HEK293T (cell line): ENCODE measurements at places on chromosomes 6 and 20.
A peak's percentile ranks its signal among the peaks of the same experiment; 100 is the strongest.

DNA sequence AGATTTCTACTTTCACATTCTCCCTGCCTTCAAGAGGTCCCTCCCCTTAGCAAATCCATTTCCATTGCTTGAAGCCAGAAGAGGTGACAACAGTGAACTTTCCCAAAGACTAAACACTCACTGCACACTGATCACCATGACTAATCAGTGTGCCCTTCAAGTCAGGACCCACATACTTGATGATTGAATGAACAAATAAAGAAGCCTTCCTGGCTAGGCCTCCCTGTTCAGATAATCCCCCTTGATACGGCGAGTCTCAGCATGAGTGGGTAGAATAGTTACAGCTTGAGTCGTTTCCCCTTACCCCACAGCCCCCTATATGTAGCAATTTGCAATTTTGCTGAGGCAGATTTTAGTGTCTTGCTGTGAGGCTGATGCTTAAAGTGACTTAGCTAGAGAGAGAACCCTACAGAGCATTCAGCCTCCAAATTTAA, 102.2 kb downstream of the UNC5CL start:
- DNase-seq = no peak

GRCh38 chr6:151068761-151069312, 170.9 kb upstream of the AKAP12 start:
- no peak for DNase-seq

GRCh38 chr20:37449276-37449675, 71.8 kb upstream of the NNAT start:
- no peak for DNase-seq

GRCh38 chr20:60255866-60256265, 297.6 kb downstream of the CDH26 start:
- no peak for DNase-seq

DNA sequence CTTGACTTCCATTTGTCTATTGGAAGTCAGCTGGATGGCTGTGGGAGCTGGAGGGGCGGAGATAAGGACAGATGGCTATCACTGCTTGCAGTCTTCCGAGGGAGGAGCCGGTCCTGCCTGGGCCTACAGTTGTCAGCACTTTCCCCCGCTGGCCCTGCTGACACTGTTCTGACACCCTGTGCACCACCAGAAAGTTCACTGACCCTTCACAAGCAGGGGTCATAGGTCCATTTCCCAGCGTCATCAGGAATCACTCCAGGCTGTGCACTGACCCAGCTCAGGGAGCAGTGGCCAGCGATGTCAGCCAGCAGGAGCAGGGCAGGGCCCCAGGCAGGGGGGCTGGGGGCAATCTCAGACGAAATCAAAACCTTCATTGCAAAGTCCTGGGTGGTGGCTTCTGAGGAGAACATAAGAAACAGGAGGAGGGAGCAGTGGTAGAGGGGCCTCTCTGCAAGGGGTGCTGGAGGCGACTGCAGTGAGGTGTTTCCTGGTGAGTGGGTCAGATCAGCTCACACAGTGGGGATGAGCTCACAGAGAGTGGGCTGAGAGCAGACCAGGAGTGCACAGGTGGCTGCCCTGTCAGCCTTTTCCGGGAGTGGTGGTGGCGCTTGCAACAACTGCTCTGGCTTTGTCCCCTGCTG, 26.5 kb upstream of the PLEKHG1 start:
- no peak for DNase-seq

GRCh38 chr6:146813554-146813953, 214.8 kb downstream of the ADGB start:
- no peak for DNase-seq

- DNase-seq = peak; percentile 22
Observed at GRCh38 chr6:27133281-27134227, 113.9 kb upstream of the PRSS16 start.

DNA sequence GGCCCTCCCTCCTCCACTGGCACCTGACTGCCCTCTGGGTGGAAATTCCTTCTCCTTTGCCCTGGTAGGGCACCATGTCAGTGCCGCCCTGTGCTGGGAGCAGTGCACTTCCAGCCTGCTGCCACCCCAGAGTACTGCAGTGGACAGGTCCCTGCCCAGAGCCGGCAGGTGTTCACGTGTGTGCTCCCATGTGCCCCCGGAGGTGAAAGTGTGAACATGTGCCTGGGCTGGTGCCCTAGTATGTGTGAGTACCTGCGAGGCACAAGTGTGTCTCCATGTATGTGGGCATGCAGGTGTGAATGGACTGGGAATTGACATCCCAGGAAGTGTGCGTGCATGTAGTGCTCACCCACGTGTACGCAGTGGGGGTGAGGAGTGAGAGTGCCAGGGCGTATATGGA, 29.4 kb downstream of the SDCBP2 start:
- DNase-seq = peak; percentile 46

GRCh38 chr6:29442719-29443118, 3.6 kb downstream of the OR10C1 start:
- no peak for DNase-seq

DNA sequence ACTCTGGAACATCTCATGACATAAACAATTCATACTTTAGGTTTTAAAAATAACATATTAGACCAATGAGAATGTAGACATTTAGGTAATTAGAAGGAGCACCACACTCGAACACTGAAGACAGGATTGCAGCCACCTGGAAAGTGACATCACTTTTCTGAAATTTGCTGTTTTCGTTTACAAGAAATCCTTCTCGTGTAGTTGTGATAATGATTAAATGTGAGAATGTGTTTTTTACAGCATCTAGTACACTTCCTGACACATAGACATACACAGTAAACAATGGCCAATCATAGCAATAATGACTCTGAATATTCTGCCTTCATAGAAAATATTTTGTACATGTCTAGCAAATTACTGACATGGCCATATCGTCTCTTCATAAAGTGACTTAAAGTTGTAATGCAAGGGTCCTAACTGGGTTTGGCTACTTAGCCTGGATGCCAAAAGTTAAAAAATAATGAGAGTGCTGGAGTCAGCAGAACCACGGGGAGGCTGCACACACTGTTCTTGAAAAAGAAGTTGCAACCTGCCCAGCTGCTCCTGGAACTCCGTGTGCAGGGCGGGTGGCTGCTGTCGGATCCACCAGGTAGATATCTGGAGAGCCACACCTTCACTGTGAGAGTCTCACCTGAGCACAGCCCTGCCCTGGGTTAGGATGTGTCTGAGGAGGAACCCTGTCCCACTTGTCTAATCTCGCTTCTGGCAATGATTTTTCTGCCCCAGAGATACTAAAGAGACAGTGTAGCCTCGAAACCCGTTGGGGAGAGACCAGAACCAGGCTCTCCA, 212.9 kb downstream of the QKI start:
- DNase-seq = no peak

- no peak for DNase-seq
Observed at GRCh38 chr20:50911716-50912115, 19.5 kb downstream of the ADNP start.

DNA sequence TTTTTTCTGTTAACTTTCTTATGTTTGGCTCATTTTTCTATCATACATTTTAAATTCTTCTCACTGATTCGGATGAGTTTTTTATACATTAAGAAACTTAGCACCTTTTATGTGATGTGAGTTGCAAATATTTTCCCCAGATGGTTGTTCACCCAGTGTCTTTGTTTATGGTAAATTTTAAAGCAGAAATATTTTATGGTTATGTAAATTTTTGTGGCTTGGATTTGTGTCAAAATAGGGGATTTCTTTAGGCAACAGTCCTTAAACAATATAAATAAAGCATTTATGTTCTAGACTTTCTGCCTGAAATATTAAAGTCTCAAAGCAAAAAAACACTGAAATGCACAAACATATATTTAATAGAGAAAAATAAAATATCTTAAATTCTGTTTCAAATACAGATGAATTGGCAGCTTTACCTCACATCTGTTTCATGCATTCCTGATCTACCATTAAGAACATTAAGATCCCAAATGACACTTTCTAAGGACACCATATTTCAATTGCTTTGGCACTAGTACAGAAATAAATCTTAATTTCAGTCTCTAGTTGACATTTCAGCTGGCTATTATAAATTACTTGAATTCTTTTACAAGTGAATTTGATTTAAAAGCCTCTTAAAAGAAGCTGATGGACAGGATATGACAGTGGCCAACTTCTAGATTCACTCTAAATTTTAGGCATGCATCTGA, 646.6 kb downstream of the HACE1 start:
- no peak for DNase-seq

GRCh38 chr6:113809826-113810225, 47.3 kb upstream of the MARCKS start:
- DNase-seq = no peak

DNA sequence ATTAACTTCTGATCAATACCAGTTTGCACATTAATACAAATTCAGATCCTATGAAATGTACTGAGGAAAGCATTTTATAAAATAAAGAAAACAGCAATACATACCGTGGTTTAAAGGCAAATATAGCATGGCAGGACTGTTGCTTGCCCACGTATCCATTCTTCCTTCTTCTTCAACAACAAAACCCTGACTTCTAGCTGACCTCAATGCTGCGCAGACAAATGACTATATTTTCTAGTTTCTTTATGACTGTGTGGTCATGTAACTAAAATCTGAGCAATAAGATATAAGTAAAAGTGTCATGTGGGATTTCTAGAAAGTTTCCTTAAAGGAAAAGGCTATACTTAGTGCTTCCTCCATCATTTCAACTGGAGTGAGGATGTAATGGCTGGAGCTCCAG, 85.0 kb downstream of the CDC40 start:
- no peak for DNase-seq

- DNase-seq = no peak
Observed at GRCh38 chr20:12916699-12917098, 92.1 kb upstream of the SPTLC3 start.

DNA sequence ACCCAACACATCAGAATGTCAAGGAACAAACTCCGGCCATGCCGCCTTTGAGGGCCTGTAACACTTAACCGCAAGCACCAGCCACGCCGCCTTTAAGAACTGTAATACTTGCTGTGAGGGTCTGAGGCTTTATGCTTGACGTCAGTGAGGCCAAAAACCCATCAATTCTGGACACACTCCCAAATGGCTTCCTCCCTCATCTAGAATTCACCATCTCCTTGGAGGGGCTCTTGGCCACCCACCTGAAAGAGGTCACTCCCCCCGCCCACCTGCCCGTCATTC, 10.4 kb upstream of the PXDC1 start:
- DNase-seq = no peak

DNA sequence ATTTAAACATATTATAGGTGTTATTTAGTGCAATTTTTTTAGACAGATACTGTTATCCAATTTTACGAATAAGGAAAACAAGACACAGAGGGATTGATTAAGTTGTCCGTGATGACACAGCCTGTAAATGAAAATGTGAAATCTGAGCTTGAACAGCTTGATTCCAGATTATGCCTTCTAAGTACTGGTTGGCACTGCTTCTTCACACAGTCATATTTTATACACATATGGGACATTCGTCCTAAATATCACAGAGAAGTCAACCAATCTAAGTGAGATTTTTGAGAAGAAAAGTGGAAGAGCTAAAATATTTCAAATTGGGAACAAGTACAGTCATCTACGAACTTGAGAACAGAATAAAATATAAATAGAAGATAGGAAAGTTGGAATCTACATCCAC, 756.3 kb downstream of the BCKDHB start:
- no peak for DNase-seq

DNA sequence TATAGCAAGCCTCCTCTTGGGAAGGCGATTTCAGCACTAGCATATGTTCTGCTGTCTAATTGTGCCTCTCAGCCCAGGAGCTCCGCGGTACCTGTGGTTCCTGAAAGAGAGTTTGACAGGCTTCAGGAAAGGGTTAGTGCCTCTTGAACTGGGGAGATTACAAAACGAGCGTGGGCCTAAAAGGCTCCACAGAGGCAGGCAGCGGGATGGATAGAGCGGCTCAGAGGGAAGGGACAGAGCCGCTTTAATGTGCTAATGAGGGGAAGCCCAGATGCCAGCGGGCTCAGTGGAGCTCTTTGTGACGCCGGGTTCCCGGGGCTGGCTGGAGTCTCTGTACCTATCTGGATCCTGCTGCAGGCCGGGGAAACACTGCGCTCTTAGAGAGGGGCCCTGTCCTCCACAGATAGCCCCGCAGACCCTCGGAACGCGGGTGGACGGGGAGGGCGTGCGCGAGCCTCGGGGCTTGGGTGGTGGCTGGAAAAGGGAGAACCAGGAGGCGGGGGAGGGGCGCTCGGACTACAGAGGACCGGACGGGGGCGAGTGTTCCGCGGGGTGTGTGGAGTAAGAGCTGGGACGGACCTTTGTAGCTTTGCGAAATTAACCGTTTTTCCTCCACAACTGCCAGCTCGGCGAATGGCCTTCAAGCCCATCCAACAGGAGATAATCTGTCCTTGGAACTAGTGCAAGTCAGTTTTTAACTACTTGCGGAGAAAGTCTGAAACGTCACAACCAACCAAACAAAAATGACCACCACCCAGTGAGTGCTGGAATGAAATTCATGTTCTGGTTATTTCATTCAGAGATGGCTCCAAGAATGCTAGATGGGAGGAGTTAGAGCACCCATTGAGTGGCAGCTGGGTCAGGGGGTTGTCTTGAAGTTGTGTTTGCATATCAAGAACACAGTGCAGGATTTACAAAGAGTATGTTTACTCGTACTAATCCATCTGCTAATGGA, 13.0 kb downstream of the SLC35F1 start:
- peak; percentile 59 for DNase-seq

DNA sequence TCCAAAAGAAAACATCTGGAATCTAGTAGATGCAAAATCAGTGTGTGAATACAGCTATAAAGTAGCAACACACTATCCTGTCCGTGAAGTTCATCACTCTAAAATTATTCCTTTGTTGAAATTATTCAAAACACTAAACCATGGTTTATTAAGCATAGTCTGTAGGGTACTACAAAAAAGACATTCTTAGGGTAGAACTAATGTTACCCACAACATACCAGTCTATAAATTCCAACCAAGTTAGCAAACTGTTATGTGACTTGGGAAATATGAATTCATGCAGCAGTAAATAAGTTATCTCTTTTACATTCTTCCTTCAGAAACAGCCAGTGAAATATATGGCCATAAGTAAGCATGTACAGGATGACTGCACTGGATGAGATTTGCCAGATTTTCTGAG, 580.3 kb upstream of the ADGRB3 start:
- DNase-seq = no peak

GRCh38 chr6:21064756-21065340, 528.7 kb upstream of the SOX4 start:
- DNase-seq = no peak

GRCh38 chr6:45727819-45728449, 287.7 kb downstream of the CLIC5 start:
- DNase-seq = no peak
